Effector memory CD4-positive, alpha-beta T cell (primary cell): ENCODE measurements at places on chromosomes 4 and X.

DNA sequence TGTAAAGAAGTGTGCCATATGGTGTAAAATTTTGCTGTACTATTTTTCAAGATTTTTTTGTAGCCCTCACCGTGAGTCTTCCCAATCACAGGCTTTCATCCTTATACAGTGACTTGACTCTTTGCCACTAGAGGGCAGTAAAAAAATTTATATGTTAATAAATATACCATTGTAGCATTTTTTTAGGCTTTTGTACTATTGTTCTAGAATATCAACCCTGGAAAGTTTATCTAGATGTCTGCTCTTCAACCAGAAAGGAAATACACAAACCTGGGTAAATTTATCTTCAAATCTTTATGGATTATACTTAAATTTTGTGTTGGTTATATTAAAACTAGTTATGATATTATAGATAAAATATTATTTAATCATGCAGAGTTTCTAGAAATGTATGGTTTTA, 235.3 kb downstream of the TENM3 start:
- no peak for DNase-seq

DNA sequence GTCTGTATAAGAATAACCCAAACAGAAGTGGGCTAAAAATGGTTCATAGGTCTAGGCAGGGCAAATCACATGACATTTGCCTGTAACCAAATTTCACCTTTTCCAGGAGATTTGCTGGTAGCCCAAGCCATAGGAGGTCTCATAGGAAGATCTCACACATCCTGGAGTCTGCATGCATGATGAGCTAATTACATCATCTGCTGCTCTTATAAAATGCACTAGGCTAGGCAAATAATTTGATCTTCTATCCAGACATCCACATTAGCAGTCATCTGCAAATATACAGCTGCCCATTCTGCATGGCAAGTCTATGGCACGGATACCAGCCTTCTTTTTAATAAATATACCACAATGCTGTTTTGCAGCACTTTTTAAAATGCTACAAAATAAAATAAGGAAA, 87.2 kb downstream of the MAPK10 start:
- DNase-seq, result no peak

- DNase-seq, result no peak
Measured at GRCh38 chrX:1587161-1587560, 4.2 kb upstream of the AKAP17A start.

GRCh38 chr4:139844459-139845036, 178.9 kb downstream of the MGST2 start:
- DNase-seq, result no peak

DNA sequence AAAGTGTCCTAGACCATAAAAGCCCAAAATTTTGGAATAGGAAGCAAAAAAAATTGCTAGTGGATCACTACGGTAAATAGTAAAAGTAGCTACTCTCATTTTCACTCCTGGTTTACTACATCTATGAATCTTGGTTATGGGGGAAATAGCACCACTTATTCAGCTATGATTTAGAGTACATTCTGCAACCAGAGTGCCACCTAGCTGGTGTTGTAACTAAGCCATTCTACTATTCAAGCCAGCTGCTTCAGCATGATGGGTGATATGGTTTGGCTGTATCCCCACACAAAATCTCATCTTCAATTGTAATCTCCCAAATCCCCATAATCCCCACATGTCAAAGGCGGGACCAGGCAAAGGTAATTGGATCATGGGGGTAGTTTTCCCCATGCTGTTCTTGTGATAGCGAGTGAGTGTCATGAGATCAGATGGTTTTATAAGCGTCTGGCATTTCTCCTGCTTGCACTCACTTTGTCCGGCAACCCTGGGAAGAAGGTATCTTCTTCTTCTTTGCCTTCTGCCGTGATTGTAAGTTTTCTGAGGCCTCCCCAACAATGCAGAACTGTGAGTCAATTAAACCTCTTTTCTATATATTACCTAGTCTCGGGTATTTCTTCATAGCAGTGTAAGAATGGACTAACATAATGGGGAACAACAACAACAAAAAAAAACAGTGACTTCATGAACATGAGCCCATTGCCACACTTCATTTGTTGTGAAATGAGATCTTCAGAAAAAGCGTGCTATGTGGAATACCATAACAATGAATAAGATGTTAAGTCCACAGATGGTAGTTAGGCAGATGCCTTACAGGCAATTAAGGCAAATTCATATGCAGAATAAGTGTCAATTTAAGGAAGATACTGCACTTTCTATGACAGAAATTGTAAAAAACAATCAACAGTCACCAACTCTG, 280.1 kb downstream of the PABPC4L start:
- DNase-seq, result no peak

DNA sequence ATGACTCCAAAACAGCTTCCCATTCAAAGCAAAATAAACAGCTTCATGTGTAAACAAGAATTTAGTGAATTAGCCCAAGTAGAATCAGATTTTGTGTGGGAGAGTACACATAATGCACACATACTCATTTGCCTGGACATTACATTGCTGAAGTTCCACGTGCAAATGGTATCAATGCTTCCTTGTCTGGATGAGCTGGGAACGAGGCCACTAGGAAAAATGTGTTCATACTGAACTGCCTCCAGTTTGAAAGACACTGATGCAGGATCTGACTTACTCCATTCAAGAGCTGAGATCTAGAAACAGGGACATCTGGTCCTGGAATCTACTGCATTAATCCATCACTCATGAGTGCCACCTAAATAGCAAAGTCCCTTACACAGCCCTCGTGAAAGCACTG, 228.0 kb downstream of the APBB2 start:
- DNase-seq, result no peak

DNA sequence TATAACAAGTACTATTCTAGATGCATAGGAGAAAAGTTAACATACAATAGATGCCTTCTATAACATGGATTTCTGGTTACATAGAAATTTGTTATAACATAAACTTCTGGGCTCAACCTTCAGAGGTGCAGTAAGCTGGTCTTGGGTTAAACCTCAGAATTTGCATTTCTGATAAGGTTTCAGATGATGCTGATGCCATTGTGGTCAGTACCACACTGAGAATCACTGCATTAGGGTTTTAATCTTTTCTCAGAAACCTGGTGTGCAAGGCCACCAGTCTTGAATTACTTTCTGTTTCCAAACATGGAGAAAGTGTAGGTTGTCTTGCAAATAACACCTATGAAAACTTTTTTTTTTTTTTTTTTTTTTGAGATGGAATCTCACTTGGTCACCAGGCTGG, 146.2 kb downstream of the SPOCK3 start:
- no peak for DNase-seq

DNA sequence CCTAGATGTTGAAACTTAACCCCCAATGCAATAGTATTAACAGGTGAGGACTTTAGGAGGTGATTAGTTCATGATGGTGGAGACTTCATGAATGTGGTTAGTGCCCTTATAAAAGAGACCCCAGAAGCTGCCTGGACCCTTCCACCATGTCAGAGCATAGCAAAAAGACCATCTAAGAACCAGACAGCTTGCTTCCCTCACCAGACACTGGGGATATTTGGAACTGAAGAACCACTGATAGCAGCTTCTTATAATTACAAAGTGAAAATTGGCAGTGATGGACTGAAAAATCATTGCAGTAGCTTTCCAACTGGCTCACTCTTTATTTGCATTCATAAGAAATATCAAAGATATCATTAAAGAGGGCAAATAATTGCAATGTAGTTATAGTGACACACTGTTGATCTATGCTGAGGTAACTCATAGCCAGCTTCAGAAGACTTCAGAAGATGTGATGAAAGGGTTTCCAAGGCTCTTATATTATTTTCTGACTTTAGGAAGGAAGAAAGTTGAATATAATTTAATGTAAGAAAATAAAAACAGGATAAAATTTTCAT, 5.8 kb downstream of the RASSF6 start:
- DNase-seq, result no peak
